Nasal cavity respiratory epithelium epithelial cell of viscerocranial mucosa (primary cell): ENCODE measurements at places on chromosomes 6 and 20. TPM values are rescaled to one million over a fixed set of nuclear protein-coding genes. Genes with fewer than 3 reads are reported as not detected.

Gene PSORS1C2
- total RNA-seq: not detected in 2 replicates

Gene EIF6
- 172 and 276 TPM in 2 replicates for total RNA-seq

Gene GPSM3
- 0.71 and 1.0 TPM in 2 replicates for total RNA-seq

Gene BMP5
- total RNA-seq: not detected in 2 replicates

Gene CLPSL2
- not detected in 2 replicates for total RNA-seq

Gene CFAP61
- total RNA-seq: 0.07 and 0.34 TPM in 2 replicates

Gene OR2J3
- not detected in 2 replicates for total RNA-seq

Gene OR10C1
- total RNA-seq: not detected in 2 replicates

Gene IRF4
- total RNA-seq: under 0.01 TPM in 1 of 2 replicates, not detected in the other

Gene PSORS1C1
- 1.7 and 6.0 TPM in 2 replicates for total RNA-seq

Gene NDUFAF5
- 16.4 and 17.3 TPM in 2 replicates for total RNA-seq

Gene TUBB1
- total RNA-seq: not detected in 2 replicates

Gene PXMP4
- 3.8 and 7.8 TPM in 2 replicates for total RNA-seq

Gene REM1
- not detected in 2 replicates for total RNA-seq

Gene TRAPPC3L
- not detected in 2 replicates for total RNA-seq

Gene SPDEF
- 1.4 and 2.1 TPM in 2 replicates for total RNA-seq

Gene SLCO4A1
- 0.57 and 4.8 TPM in 2 replicates for total RNA-seq

Gene GGTLC1
- total RNA-seq: not detected in 2 replicates

Gene KCNQ2
- total RNA-seq: under 0.01 TPM in 1 of 2 replicates, not detected in the other

Gene SHLD1
- total RNA-seq: 2.3 and 4.1 TPM in 2 replicates

Gene CLIC5
- 0.07 TPM in 1 of 2 replicates, not detected in the other for total RNA-seq

Gene GJE1
- total RNA-seq: not detected in 2 replicates

Gene MEI4
- total RNA-seq: under 0.01 and 0.07 TPM in 2 replicates

Gene GINS1
- total RNA-seq: 2.2 and 2.4 TPM in 2 replicates

Gene RNASET2
- total RNA-seq: 9.9 and 28.0 TPM in 2 replicates

Gene LTB
- total RNA-seq: not detected in 2 replicates

Gene SLC35D3
- not detected in 2 replicates for total RNA-seq

Gene TPBG
- 134 and 143 TPM in 2 replicates for total RNA-seq

Gene ETV7
- under 0.01 and 0.36 TPM in 2 replicates for total RNA-seq

Gene DCDC2
- total RNA-seq: 0.68 and 6.6 TPM in 2 replicates

Gene LST1
- total RNA-seq: not detected in 2 replicates

Gene ATP6V1G2
- 0.28 and 0.34 TPM in 2 replicates for total RNA-seq

Gene RFX6
- total RNA-seq: not detected in 2 replicates

Gene HFE
- total RNA-seq: 1.4 and 8.8 TPM in 2 replicates

Gene KIF6
- under 0.01 and 0.21 TPM in 2 replicates for total RNA-seq

Gene STMND1
- total RNA-seq: not detected in 2 replicates
